ENCODE measurements at places on chromosomes 1 and 21.

DNA sequence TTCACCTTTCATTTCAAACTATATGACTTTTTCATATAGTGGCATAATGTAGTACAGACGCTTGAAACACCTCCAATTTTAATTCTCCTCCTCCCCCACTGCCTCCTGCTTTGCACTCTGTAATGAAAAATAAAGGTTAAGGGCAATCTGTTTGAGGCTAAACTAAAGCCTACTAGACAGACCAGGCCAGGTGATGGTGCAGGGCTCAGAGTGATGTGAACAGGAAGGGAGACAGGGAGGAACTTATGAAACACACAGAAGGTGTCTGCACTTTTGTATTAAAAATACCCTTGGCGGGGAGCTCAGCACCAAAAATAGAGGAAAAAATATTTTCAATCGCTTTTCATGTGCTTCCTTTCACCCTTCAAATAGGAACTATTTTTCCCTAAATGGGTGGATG is 415.4 kb downstream of the LMO4 start:
- no peak for DNase-seq

- no peak for DNase-seq
These were observed 940 bp upstream of the PRKCZ start for GRCh38 chr1:2049225-2049717.

DNA sequence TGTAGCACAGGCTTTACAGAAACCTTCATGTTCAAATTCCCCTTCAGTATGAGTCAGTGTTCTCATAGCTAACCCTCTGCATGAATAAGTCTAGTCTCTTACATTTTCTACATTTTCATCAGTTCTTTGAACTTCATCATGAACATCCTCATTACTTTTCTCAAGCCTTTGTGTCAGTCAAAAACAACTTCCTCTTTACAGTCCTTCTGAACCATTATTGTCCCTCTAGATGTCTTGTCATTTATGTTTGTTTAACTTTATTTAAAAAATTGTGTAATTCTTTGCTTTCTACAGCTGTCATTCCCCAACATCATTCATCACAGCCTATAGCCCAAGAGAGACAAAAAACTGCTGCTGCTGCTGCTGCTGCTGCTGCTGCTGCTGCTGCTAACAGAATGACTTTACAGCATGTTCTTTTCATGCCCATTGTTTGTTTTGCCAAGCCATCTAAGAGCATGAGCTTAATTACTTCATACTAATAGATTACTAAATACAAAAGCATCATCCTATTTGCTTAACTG is 133.1 kb downstream of the LRRC40 start:
- peak; percentile 64 for DNase-seq

DNA sequence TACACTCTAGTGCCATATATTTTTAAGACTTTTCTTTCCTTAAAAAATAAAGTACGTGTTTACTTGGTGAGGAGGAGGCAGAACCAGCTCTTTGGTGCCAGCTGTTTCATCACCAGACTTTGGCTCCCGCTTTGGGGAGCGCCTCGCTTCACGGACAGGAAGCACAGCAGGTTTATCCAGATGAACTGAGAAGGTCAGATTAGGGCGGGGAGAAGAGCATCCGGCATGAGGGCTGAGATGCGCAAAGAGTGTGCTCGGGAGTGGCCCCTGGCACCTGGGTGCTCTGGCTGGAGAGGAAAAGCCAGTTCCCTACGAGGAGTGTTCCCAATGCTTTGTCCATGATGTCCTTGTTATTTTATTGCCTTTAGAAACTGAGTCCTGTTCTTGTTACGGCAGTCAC is 25.2 kb downstream of the PSEN2 start:
- no peak for DNase-seq

DNA sequence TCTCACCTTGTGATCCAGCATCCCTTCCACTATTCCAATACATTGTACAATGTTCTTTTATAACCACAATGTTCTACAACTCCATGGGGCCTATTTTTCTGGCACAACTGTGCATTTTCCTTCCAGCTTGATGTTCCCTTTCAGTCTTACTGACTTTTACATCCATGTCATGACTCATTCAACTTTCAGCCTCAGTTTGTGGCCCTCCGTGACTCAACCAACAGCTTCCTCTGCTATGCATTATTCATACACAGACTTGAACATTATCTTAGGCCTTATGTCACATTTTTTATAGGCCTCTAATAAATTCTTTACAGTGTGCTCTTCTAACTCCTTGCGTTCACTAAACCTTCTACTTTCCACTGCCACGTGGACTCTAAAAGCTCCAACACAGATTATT is 119.4 kb upstream of the PRMT6 start:
- DNase-seq = peak; percentile 67

GRCh38 chr1:27481994-27482620 is 7.9 kb downstream of the WASF2 start:
- no peak for DNase-seq

GRCh38 chr1:232009741-232010140 is 383.2 kb downstream of the DISC1 start:
- DNase-seq = no peak

- no peak for DNase-seq
These were observed 219.3 kb downstream of the KCNJ6 start for GRCh38 chr21:37696936-37697335.

- DNase-seq = no peak
These were observed 692 bp downstream of the TARDBP start for GRCh38 chr1:11013160-11013531.

DNA sequence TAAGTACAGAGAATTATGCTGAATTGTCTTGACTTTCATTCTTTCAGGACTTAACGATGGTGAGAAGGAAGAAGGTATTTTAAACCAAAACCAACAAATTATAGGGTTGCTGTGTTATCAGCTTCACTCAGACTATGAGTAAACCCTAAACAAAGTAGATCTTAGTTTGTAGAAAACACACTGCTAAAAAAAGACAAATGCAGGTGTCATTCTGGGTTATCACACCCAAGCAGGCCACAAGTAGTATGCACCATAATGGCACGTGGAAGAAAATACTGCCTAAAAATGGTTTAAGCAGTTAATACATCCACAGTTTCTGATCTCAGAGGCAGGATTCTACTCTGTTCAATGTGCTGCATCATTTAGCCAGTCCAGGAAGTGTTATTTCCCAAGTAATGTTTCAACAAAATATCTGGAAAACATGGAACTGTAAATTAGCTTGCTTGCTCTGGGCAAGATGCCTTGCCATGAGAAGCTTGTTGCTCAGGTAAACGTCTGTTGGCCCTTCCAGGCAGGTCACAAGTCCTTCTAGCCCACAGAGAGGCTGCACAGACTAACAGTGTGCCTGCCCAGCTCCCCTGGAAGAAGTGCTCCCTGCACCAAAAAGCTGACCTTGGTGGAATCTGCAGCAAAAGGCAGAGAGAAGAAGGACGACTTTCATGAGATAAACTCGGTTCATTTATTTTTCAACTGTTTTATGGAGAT is 4.1 kb downstream of the DIPK1A start:
- no peak for DNase-seq

DNA sequence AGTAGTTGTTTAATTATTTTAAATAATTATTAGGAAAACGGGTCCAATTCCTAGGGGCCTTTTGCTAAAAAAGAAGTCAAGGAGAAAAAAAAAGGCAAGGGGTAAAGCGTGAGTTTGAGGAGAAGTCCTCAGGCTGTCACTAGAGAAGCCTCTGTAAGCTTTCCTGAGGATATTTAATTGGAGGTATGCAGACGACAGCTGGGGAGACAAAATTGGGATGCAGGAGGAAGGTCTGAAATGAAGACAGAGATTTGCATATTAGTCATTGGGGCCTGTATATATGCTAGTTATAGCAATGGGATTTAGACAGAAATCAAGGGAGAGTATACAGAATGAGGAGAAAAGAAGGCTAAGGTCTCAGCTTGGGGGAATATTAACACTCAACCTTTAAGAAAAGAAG is 8.6 kb downstream of the ATP6V1G3 start:
- DNase-seq = no peak

DNA sequence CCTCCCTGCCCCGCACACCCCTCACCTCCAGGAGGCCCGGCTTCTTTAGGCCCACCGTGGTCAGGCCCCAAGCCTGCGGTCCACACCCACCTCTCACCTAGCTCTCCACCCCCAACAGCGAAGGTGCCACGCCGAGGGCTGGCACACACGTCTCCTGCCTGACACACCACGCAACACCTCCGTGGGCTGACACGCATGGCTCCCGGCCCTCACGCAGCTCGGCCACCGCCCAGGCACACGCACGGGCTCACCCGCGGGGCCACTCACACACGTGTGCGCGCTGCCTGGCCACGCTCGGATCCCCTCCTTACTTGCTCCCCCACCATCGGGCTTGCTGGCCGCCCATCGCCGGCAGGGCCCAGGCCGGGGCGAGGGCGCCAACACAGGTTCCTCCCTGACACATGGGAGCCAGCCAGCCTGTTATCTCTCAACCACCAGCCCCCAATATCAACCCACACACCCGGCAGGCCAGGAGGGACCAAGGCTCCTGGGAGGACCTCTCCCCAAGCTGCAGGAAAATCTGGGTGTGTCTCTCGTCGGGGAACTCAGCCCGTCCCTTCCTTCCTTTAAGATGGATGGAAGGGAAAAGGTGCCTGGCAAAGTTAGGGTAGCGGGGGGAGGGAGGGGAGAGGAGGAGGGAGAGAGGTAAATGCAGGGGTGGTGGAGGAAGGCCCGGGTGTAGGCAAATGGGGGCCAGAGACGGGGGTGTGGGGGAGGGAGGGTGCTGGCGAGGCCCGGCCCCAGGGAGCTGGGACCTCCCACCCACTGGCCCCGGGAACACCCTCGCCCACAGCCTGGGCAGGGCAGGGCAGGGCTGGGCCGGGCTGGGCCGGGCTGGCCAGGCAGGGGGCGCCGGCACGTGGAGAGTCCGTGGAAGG is 546 bp downstream of the ELOVL1 start:
- peak; percentile 64 for DNase-seq

- no peak for DNase-seq
These were observed 4.2 kb downstream of the ADCY10 start for GRCh38 chr1:167909691-167910180.

DNA sequence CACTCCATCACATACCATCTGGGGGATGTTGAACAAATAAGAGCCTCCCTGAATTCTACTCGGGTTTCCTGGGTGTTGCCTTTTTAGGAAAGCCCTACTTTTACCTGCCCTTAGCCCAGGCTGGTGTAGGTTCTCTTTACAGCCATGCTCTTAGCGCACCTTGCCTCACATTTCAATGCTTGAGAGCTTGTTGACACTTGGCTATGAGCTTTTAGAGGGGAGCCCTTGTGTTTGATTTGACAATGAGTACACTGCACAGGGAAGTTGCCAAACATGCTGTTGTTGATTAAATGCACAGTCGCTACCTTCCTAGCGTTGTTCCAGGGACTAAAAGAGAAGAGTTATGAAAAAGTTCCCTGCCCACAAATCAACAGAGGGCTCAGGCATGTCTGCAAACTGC is 103.8 kb downstream of the TRABD2B start:
- no peak for DNase-seq

DNA sequence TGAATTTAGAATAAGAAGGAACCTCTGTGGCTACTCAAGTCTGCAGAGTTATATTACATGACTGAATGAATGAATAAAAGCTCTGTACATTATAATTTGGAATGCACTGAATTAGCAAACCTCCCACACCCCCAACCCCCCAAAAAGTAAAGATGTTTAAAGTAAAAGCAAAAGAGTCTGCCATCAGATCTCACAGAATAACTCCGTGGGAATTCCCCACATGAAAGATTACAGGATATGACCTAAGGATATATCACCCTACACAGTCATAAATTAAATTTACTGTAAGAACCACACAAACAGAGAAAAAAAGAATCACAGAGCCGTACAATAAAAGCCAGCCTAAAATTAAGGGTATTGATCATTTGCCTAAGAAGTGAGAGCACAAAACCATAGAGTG is 587.3 kb downstream of the PTPRC start:
- peak; percentile 28 for DNase-seq

DNA sequence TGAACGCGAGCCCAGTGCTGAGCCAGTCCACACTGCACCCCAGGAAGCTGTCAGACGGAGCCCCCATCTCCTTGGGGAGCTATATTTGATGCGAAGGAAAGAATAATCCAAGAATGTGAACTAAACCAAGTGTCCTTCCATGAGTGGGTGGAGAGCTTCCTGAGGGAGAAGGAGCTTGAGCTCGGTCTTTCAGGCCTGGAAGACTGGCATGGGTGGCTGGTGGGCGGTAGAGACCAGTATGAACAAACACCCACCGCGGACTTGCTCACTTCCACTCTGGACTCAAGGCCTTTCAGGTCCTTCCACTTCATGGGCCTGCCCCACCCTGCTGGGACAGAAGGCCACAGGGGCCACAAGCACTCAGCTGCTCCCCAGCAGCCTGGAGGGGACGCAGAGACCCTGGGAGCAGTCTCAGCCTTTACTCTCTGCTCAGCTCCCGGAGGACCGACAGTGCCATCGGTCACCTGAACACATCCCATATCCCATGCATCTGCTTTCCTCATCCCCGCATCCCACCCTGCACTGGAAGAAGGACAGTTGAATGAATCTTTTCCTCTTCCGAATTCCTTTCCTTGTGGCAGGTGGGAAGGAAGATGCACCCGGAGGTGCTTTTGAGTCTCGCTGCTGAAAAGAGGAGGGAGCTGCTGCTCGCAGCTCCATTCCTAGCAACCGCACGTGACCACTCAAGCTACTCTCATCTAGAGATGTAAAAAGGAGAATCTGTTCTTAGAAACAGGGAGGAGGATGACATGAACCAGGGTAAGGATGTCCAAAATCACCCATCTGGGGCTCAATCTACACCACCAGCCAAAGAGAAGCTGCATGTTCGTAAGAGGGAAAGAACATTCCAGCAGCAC is 92.3 kb downstream of the PGBD5 start:
- no peak for DNase-seq

- DNase-seq = no peak
These were observed 15.2 kb downstream of the SCYL3 start for GRCh38 chr1:169878498-169878897.

- DNase-seq = no peak
These were observed 442.6 kb upstream of the PRMT6 start for GRCh38 chr1:106613861-106614260.

DNA sequence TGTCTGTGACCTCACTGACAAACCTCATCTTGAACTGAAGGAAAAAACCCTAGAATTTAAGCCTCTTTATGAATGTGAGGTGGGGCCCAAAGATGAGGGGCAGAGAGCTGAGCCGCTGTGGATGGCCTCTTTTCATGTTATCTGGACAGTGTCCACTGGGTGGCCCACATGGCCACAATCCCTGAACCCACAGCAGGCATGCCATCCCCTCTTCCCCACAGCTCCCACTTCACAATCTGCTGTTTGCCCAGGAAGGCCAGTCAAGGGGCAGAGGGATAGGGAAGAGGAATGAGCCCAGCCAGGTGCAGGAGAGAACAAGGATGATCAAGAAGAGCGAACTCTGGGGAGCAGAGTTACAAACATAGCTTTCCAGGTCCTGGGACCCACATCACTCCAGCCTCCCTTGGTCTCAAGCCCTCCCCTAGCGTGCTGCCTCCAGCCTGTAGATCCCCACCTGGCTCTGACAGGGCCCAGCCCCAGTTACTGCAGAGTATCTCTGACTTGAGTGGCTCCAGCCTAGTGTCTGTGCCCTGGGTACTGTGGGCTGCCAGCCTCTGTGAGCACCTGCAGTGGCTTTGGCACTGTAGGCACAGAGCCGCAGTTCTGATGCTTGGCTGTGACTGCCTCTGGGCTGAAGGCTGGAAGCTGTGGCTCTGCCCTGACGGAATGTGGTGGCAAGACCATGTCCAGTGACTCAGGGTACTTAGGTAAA is 1.9 kb upstream of the SLFNL1 start:
- DNase-seq = peak; percentile 19

GRCh38 chr1:234246638-234247116 is 126.6 kb upstream of the COA6 start:
- no peak for DNase-seq

GRCh38 chr1:84615790-84616189 is 41.5 kb upstream of the CTBS start:
- DNase-seq = no peak

Measured in adipocyte (in vitro differentiated cells).